ENCODE measurements at places on chromosomes 2 and 18. TPM values are rescaled to one million over a fixed set of nuclear protein-coding genes. Genes with fewer than 3 reads are reported as not detected.

GALNT5 gene
- not detected for total RNA-seq

IMMT gene
- total RNA-seq: 106 TPM

TTR gene
- total RNA-seq: not detected

NEU2 gene
- total RNA-seq: 4.0 TPM

KIF5C gene
- 7.3 TPM for total RNA-seq

PREB gene
- total RNA-seq: 103 TPM

COQ10B gene
- 23.5 TPM for total RNA-seq

GAL3ST2 gene
- not detected for total RNA-seq

ADRA2B gene
- not detected for total RNA-seq

UGT1A10 gene
- total RNA-seq: not detected

LOXHD1 gene
- not detected for total RNA-seq

CHST9 gene
- not detected for total RNA-seq

All from PC-3 (cell line).